Kasumi-1 (cell line): ENCODE measurements at places on chromosomes 12 and 14.
A peak's percentile ranks its signal among the peaks of the same experiment; 100 is the strongest.

GRCh38 chr14:93002049-93002448, 79.1 kb downstream of the CHGA start:
- no peak for DNase-seq

- no peak for DNase-seq
Measured at GRCh38 chr12:13961971-13962370, 19.4 kb downstream of the GRIN2B start.

GRCh38 chr12:76558684-76559399, 729 bp downstream of the OSBPL8 start:
- peak; percentile 84 for DNase-seq

DNA sequence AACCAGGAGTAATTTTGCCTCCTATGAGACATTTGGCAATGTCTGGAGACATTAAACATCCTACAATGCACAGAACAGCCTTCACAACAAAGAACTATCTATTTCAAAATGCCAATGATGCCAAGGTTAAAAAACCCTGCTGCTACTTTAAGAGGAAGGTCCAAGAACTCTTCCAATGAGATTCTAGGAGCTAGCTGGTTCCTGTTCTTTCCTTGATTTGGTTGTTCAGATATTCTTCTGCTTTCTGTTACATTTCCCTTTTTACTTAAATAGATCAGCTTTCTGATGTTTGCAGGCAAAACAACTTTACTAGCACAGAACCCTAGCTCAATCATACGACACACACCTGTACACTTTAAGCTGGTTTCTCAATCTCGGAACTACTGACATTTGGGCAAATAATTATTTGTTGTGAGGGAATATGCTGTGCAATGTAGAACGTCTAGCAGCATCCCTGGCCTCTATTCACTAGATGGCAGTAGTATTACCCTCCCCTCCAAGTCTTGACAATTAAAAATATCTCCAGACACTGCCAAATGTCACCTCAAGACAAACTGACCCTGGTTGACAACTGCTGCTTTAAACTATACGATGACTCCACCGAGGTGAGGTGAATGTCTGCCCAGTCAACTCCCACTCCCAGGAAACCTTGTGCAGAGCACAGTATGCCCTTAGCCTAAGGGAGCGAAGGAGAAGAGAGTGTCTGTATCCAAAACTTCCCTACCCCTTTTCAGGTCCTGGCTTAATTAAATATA, 4.4 kb downstream of the BLTP3B start:
- DNase-seq = peak; percentile 88

DNA sequence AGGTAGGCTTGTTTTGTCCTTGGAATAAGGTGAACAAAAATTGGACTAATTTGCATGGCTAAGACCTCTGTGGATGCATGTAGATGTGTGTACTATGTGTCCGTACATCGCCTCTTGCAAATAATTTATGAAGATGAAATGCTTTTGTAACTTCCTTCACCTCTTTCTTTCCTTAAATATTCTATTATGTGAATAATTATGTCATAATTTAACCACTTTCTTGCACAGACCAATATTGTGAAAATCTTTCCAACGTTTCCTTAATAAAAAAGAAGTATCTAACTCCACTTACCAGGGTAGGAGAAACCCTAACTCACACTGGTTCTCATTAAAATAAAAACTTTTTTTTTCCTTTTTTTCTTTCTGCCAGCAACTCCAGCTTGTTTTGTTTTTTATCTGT, 4.0 kb downstream of the NANOG start:
- DNase-seq = no peak

- no peak for DNase-seq
Measured at GRCh38 chr12:73159954-73160353, 887.8 kb downstream of the TRHDE start.

- DNase-seq = peak; percentile 26
Measured at GRCh38 chr14:50531595-50532501, 521 bp downstream of the MAP4K5 start.

GRCh38 chr12:75986001-75986746, 45.4 kb downstream of the PHLDA1 start:
- no peak for DNase-seq

DNA sequence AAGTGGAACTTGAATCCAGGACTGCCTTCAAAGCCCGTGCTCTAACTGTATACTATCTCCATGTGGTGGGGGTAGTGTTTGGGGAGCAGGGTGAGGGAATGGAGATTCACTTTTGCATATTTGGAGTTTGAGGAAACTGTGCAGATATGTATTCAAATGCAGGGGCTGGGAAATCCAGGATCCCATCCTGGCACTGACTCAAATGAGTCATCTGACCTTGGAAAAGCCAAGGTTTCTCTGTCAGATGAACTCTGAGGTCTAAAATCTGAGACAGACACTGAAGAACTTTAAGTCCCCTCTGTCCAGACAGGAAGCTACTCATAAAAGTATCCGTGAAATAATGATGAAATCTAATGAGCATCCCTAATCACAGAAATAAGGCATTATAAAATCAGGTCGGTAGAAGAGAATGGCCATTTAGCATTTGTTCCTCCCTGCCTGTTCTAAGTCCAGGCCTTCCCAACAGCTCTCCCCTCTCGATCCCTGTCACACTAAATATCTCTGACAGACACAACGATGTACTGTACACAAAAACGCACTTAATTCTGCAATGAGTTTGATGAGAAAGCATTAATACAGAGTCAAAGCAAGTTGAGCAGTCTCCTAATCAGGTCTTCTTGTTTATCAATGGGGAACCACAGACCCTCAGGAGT, 14.4 kb downstream of the NIN start:
- no peak for DNase-seq
